A549 treated with DMSO at 1 μM for 4 hours (cell line): ENCODE measurements at places on chromosomes 11 and 22. TPM values are rescaled to one million over a fixed set of nuclear protein-coding genes. Genes with fewer than 3 reads are reported as not detected.

Gene ST14
- total RNA-seq, result 0.06 to 0.25 TPM (median 0.09 TPM) in 5 replicates

Gene MMP11
- total RNA-seq, result 0.11 to 0.23 TPM (median 0.14 TPM) in 5 replicates

Gene TRPC6
- 0.67 to 1.8 TPM (median 1.4 TPM) in 5 replicates for total RNA-seq

Gene THY1
- 10.4 to 20.1 TPM (median 12.8 TPM) in 5 replicates for total RNA-seq

Gene RFPL3
- total RNA-seq, result not detected in 5 replicates

Gene RASSF10
- 7.2 to 11.2 TPM (median 10.4 TPM) in 5 replicates for total RNA-seq

Gene CACNA1I
- 0.03 to 0.06 TPM (median 0.04 TPM) in 5 replicates for total RNA-seq

Gene KRTAP5-8
- not detected in 5 replicates for total RNA-seq

Gene BCO2
- total RNA-seq, result 0.70 to 1.0 TPM (median 0.93 TPM) in 5 replicates

Gene NOX4
- not detected in 5 replicates for total RNA-seq
